ENCODE measurements at places on chromosomes 2 and 18.
A peak's percentile ranks its signal among the peaks of the same experiment; 100 is the strongest.

- DNase-seq, result no peak
Measured at GRCh38 chr2:85248773-85249509, 78.8 kb downstream of the TGOLN2 start.

DNA sequence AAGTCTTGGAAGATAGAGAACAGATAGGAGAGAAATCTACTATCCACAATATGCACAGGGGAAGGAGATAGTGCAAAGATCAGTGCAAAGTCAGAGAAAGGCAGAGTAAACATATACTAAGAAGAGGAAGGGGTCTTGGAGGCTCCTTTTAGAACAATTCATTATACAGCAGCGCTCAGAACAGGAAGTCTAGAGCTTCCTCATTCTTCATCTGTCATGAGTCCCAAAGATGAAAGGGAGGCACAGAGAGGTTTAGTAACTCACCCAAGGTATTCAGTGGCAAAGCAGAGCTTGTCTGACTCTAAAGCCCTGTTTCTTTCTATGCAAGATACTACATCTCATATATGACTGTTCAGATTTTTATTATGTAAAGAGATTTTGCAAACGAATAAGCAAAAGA, 1.4 kb downstream of the SP110 start:
- DNase-seq, result no peak

DNA sequence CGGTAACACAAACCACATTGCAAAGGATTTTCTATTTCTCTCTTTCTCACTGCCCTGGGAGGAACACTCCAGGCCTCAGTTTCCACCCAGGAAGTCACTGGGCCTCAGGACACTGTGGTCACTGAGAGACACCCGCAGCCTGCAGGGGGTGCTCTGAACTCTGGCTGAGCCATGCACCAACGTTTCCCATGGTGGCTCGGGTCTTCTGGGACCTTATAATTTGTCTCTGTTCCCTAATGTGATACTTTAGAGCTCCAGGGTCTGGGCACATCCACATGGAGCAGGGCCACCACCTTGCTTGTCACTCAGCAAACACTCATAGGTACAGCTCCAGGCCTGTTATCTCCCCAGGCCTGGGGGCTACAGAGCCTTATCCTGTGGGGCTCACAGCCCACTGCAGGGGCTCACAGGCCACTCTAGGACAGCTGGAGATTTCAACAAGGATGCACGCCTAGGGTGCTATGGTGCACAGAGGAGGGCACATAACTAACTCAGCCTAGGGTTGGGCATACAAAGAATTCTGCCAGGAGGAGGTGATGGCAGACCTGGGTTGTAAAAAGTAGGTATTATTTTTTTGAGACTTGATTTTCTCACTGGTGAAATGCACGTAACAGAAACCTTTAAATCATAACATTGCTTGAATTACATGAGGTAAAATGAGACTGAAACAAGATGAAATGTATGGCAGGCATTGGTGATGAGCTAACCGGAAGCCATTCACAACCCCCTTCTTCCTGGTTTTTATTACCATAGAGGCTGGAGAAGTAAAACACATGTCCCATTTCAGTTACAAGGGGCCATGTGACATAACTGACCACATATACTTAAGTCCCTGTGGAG, 3.0 kb upstream of the HS1BP3 start:
- no peak for DNase-seq

- peak; percentile 3 for DNase-seq
Measured at GRCh38 chr18:28961669-28962228, 784.8 kb upstream of the CDH2 start.

DNA sequence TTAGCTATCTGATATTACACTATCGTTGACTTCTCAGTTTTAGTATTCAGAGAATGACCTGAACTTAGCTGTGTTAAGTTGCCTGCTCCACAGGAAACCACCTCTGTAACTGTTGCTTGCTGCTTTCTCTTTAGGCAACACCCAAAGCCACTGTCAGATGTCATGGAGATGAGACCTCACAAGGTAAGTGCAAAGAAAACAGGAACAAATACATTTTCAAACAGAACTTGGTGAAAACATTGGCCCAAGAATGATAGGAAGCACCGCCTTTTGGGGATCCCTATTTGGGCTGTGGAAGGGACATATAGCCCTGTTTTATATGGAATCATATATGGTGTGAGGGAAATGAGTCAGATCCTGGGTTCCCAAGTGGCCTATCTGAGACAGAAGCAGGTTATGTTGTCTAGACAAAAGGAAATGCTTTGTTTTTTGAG, 143.4 kb downstream of the UBE2E3 start:
- DNase-seq, result peak; percentile 50

- no peak for DNase-seq
Measured at GRCh38 chr2:7358865-7359447, 441.7 kb downstream of the RNF144A start.

- no peak for DNase-seq
Measured at GRCh38 chr2:207724113-207724512, 12.7 kb downstream of the CCNYL1 start.

DNA sequence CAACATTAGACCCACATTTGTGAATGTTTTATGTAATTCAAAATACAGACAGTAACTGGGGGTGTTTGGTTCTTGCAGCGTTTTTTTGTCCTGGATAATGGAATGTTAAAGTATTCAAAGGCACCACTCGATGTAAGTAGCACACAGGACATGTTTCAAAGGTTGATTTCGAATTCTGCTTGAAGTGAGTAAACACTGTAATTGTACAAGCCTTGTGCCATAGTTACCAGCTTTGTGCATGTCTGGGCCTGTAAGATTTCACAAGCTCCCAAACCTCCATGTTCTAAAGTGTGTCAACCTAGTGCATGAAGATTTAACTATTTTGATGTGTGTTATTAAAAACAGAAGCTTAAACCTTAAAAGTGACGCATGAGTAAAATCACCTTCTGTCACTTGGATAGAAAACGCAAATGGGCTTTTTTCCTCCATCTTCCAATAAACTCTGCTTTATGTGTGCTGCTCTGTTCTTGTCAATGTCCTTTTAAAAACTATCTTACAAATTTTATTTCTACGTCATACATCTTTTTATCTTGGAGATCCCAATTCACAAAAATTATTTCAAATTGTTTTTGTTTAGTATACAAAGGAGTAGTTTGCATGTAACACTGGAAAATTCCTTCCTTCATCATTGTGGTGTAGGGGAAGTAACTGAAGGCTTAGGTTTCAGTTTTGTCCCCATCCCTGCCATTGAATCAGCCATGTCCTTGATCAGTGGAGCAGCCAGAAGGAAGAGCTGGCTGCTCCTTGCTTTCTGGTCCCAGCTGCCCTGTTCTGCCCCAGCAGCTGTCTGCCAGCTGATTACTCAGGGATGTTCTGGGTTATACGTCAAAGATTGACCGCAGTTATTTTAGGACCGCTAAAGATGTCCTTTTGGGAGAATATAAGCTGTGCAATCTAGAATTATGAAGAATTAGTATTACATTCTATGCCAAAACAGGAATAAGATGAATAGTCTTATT, 119.2 kb downstream of the PRKRA start:
- no peak for DNase-seq

GRCh38 chr2:140586379-140586778, 1544.4 kb downstream of the LRP1B start:
- peak; percentile 22 for DNase-seq

DNA sequence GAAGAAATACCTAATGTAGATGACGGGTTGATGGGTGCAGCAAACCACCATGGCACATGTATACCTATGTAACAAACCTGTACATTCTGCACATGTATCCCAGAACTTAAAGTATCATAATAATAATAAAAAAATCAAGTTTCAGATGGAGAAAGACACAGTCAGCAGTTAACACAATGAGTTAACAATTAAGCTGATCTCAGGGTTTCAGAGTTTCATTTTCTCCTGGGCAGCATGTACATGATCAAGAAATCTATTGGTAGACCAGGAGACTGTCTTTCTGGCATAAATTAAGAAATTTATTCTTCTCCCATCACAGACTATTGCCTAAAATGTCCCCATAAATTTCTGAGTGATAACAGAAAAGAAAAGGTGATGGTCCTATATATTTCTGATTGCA, 155.3 kb downstream of the RAD51AP2 start:
- no peak for DNase-seq

DNA sequence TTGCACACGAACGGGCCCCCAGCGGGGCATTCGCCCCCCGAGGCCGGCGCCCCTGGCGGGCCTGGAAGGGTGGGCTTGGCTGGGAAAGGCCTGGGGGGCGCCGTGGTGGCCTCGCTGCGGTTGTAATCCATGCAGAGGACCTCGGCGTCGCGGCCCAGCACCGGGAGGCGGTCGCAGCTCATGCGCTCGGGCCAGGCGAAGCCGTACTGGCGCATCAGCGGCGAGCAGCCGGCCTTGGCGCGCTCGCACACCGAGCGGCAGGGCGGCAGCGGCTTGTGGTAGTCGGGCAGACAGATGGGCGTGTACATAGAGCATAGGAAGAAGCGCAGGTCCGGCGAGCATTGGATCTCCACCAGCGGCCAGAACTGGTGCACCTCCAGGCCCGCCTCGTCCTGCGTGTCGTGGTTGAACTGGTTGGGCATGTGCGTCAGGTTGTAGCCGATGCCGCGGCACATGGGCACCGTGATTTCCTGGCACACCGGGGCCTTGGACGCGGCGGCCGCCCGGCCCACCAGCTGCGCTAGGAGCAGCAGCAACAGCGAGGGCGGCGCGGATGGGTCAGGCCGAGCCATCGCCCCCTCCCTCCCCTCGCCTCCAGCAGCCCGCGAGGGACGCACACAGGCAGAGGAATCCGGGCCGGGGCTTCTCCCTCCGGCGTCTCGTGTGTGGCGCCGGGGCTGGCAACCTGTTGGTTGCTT, 1.4 kb downstream of the FZD5 start:
- peak; percentile 52 for DNase-seq

DNA sequence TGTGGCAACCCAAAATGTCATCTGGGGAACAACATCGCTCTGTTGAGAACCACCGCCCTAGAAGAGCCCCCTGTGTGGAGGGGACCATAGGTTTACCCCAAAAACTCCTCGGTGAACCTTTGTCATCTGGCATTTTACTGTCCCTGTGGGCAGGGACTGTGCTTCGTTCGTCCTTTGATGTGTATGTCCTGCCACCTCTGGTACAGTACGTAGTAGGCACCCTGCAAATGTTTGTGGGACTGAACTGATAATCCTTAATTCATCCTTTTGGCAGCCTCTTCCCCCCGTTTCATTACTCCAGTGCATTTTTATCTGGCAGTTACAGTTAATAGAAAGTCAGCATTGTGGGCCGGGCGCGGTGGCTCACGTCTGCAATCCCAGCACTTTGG, 728 bp downstream of the NAPG start:
- peak; percentile 28 for DNase-seq

DNA sequence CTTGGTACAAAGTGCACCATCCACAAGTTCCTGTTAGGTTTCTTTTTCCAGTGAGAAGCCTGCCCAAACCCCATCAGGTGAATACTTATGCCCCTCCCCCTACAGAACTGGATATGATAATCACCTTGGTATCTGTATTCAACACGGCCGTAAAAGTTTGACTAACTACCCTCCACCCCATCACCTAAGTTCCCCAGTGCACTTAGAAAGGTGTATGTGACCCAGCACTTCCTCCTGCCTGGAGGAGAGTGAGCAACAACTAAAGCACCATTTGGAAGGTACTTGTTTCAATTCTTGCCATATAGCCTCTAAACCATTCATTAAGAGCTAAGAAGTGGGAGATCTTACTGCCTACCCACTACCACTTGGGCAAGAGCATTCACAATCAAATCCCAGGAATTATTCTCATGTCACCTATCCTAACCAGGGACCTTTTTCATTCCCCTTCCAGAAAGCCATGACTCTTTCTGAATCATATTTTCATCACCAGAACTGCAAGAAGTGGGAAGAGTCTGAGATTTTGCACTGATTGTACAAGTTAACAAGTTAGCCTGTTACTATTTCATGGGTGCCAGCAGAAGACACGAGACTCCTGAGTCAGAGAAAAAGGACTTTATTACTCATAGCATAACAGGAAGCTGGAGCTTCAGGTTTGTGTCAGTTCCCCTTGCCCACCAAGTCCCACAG, 53.5 kb upstream of the NDUFV2 start:
- no peak for DNase-seq

- no peak for DNase-seq
Measured at GRCh38 chr2:121309801-121310200, 24.8 kb upstream of the TFCP2L1 start.

DNA sequence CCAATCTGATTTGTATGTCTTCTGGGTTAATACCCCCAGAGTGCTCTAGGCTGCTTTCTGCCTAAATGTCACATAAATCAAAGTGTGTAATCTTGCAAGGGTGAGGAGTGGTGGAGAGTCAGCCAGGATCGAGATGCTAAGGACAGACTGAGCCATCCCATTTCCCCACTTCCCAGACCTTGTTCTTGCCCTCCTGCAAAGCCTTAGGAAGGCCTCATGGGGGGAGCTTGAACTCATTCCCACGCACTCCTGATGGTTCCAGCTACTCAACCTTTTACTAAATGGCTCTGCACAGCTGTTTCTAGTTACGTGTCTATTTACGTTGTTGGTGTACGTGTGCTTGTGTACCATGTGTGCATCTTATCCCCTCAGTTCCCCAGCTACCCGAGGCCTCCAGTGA, 423.6 kb upstream of the TNP1 start:
- no peak for DNase-seq

DNA sequence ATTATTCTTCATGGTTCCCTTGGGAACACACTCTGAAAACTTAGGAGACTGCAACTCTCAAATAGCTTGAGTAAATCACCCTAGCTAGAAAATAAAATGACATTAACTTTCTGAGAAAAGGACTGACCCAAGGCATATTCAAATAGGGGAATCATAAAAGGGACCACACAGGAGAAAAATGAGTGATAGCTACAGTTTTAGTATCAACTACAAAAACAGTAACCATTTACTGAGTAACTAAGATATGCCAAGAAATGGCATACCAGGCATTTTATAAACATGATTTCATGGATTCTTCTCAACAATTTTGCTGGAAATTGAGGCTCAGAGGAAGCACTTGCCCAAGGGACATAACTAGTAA, 84.5 kb downstream of the AFF3 start:
- no peak for DNase-seq

- DNase-seq, result no peak
Measured at GRCh38 chr18:38790303-38790702, 1224.7 kb upstream of the CELF4 start.

- DNase-seq, result no peak
Measured at GRCh38 chr2:199983534-199983933, 28.2 kb downstream of the MAIP1 start.

GRCh38 chr2:73359915-73360697, 25.5 kb upstream of the ALMS1 start:
- DNase-seq, result no peak

DNA sequence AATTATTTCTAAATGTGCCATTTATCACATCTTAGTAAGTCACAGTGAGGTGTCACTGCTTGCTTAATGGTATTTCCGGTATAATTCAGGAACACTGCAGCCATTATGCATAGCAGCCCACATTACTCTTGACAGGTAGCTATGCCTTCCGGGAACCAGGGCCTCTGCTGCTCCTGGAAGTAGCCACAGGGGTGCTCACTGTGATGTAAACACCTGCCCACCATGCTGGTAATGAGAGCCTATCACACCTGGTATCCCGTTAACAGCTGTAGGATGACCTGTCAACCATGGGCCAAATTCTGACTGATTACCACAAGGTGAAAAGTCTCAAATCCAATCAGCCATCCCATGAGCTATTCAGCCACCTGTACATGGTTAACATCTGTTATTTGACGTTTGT, 647.0 kb upstream of the NXPH2 start:
- no peak for DNase-seq

All from GM13977 (cell line).